Left lung (tissue), 14 donors: ENCODE measurements at places on chromosomes 4 and X. TPM values are rescaled to one million over a fixed set of nuclear protein-coding genes. Genes with fewer than 3 reads are reported as not detected.

RGN gene
- 4.1 TPM for total RNA-seq

GRCh38 chr4:66589183-66589582 is 918.9 kb upstream of the EPHA5 start:
- DNase-seq: no peak
- H3K27me3 ChIP-seq: no peaks in the 10 kb centered on the region
- no peak overlapping the region for H3K27ac ChIP-seq
- H3K4me3 ChIP-seq: no peak overlapping the region
- H3K4me1 ChIP-seq: no peaks in the 10 kb centered on the region

- H3K4me1 ChIP-seq: no peaks in the 10 kb centered on the region
- H3K27ac ChIP-seq: no peak overlapping the region
- no peaks in the 10 kb centered on the region for H3K36me3 ChIP-seq
Observed at GRCh38 chr4:154611833-154612232, 623 bp downstream of the FGG start.

DNA sequence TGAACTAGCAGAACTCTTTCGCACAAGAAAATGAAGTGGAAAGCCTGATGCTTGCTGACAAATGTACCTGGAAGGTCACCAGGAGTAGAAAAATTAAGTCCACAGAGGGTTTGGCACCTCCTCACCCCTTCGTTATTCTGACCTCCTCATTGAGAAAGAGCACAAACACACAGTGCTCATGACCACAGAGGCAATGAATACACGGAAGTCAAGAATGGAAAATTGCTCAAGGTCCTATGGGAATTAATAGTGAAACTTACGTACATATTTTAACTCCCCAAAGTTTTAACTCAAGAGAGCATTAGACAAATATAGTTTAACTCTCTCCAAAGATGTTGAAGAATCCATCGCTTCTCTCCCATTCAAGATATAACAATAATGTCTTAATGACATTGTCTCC is 83.6 kb upstream of the CAMK2D start:
- no peaks in the 10 kb centered on the region for H3K36me3 ChIP-seq

GRCh38 chrX:130716781-130717413 is 186.1 kb downstream of the ENOX2 start:
- no peak overlapping the region for H3K27ac ChIP-seq
- DNase-seq: no peak
- H3K36me3 ChIP-seq: no peaks in the 10 kb centered on the region
- H3K4me3 ChIP-seq: no peak overlapping the region
- no peaks in the 10 kb centered on the region for H3K27me3 ChIP-seq

- no peaks in the 10 kb centered on the region for H3K36me3 ChIP-seq
- no peaks in the 10 kb centered on the region for H3K4me1 ChIP-seq
- H3K27ac ChIP-seq: no peak overlapping the region
Observed at GRCh38 chr4:38230821-38231563, 270.8 kb downstream of the PTTG2 start.

DNA sequence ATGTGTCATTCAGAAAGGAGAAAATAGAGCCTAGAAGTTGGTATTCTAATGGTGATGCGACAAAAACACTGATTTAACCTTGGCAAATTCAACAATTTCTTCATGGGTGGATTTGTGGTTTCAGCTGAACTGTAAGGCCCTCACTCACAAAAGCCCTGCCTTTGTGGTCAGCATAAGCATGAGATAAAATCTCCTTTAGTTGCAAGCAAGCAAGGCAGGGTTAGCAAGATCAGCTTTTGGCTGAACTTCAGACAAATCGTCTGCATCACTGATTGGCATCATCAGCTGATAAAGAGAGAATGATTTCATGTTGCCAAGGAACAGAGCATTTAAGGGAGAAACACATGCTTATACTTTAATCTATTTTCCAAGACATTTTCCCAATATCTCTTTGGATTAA is 2582.2 kb downstream of the PCDH7 start:
- H3K27ac ChIP-seq: no peak overlapping the region
- no peak overlapping the region for H3K4me3 ChIP-seq
- DNase-seq: no peak
- H3K36me3 ChIP-seq: no peaks in the 10 kb centered on the region
- no peaks in the 10 kb centered on the region for H3K4me1 ChIP-seq

- H3K27me3 ChIP-seq: no peaks in the 10 kb centered on the region
- peaks cover 4% of the 10 kb centered on the region for H3K4me1 ChIP-seq
- no peak for DNase-seq
- no peaks in the 10 kb centered on the region for H3K36me3 ChIP-seq
Observed at GRCh38 chr4:38600575-38600974, 63.4 kb upstream of the KLF3 start.
